ENCODE measurements at places on chromosomes 11 and 22.

DNA sequence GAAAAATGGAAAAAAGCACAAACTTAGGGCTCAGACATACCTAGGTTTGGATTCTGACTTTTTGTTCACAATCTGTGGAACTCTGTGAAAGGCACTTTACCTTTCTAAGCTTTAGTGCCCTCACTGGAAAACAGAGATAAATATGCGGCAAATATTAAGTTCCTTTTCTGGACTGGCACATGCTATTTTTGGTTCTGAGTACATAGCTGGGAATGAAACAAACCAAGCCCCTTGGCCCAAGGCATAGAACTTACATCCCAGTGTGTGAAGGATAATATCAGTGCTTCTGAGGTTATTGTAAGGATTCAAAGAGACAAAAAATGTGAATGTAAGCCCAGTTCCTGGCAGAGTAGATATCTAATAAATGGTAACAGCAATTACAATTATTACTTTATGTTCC lies 227.5 kb downstream of the ADAMTS15 start:
- DNase-seq: no peak

- DNase-seq: no peak
Measured at GRCh38 chr22:49660794-49661781, 166.6 kb downstream of the BRD1 start.

DNA sequence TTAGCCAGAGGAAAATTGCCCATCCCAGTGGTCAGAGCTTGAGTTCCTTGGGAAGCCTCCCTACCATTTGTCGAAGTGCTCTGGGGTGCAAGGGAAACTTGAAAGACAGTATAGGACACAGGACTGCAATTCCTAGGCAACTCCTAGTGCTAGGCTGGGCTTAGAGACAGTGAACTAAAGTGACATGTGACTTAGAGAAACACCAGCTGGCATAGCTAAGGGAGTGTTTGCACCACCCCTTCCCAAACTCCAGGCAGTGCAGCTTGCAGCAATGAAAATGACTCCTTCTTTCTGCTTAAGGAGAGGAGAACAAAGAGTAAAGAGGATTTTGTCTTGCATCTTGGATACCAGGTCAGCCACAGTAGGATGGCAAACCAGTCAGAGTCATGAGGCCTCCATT lies 388.0 kb downstream of the DYNC2H1 start:
- no peak for DNase-seq

GRCh38 chr11:10387206-10388083 lies 67.6 kb upstream of the AMPD3 start:
- DNase-seq: no peak

GRCh38 chr11:31558001-31558400 lies 48.4 kb downstream of the ELP4 start:
- DNase-seq: no peak

DNA sequence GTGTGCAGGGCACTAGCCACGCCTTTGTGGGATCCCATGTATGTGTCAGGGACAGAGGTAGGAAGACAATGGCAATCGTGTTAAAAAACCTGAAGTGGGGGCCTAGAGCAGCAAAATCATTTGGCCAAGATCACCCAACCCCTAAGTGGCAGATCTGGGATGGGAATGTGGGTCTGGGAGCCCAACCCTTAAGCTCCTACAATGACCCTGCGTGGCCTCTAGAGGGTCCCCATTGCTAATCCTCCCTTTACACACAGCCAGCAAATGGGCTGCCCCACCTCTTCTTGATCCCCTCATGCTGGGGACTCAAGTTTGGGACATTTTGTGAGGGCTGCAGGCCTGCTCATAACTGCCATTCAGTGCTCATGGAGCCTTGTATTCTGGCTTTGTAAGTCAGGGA lies 73.2 kb upstream of the SUSD2 start:
- DNase-seq: no peak

- no peak for DNase-seq
Measured at GRCh38 chr22:19800761-19801244, 40.2 kb downstream of the TBX1 start.

GRCh38 chr11:60165538-60165937 lies 17.3 kb downstream of the MS4A6A start:
- no peak for DNase-seq

GRCh38 chr11:117356126-117356890 lies 28.7 kb downstream of the CEP164 start:
- DNase-seq: no peak

- DNase-seq: no peak
Measured at GRCh38 chr11:72630104-72630852, 43.9 kb downstream of the PDE2A start.

DNA sequence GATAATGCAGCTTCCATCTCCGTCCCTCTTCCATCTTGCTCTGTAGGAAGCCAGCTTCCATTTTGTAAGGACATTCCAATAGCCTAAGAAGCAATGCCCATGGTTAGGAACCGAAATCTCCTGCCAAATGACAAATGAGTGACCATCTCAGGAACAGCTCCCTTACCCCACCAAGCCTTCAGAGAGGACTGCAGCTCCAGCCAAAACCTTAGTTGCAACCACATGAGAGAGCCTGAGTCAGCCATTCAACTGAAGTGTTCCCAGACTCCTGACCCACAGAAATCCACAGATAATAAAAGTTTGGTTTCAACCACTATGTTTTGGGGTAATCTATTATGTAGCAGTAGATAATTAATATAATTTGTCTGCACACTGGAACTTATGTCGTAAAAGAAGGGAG lies 51.7 kb upstream of the LDLRAD3 start:
- DNase-seq: no peak
